Osteoblast (primary cell): ENCODE measurements at places on chromosomes 1 and 21.

DNA sequence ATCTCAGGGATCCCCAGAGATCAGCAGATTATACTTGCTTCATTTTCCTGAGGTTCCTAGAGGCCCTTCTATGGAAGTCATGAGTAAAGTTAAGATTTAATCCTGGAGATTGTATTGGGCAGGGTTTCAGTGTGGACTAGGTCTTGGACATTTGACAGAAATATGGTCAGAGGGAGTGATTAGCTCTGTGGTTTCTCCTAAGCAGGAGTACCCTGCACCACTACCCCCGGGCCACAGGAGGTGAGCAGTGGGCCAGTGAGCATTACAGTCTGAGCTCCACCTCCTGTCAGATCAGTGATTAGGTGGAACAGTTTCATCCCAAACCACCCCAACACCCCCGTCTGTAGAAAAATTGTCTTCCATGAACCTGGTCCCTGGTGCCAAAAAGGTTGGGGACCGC lies 43.2 kb downstream of the PHACTR4 start:
- H3K27ac ChIP-seq: no peak overlapping the region
- H3K36me3 ChIP-seq: peaks cover 2% of the 10 kb centered on the region
- H3K4me1 ChIP-seq: peaks cover 10% of the 10 kb centered on the region
- H3K27me3 ChIP-seq: no peaks in the 10 kb centered on the region
- no peak for DNase-seq

GRCh38 chr1:228542981-228543380 lies 55.8 kb downstream of the RNF187 start:
- no peak overlapping the region for H3K4me3 ChIP-seq
- H3K27ac ChIP-seq: no peak overlapping the region
- no peak for DNase-seq
- H3K27me3 ChIP-seq: no peaks in the 10 kb centered on the region

DNA sequence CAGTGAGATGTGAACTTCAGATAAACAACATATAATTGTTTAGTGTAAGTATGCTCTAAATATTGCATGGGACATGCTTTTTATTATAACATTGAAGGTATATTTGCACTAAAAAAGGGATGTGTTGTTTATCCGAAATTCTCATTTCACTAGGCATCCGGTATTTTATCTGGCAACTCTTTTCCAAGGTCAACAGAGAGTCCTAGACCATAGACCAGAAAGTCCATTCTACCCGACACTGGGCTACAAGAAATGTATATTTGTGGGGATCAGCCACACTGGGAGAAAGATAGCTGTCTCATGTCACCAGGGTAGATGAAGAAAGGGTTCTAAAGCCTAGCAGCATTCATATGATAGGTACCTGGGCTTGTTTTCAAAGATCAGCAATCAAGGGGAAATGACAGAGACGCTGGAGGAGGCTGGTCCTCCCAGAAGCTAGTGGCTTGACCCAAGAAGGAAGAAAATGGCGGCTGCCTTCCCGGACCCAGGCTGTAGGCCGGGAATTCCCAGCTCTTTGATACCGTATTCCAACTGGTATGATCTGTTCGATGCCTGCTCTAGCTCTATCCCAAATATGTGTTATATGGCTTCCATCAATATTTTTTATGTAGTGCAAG lies 161.1 kb upstream of the IRF2BP2 start:
- no peaks in the 10 kb centered on the region for H3K36me3 ChIP-seq
- peaks cover 18% of the 10 kb centered on the region for H3K4me1 ChIP-seq
- H3K4me3 ChIP-seq: no peak overlapping the region

GRCh38 chr1:43783671-43784205 lies 76.4 kb downstream of the ST3GAL3 start:
- no peaks in the 10 kb centered on the region for H3K27me3 ChIP-seq
- peaks cover 16% of the 10 kb centered on the region for H3K4me1 ChIP-seq
- no peaks in the 10 kb centered on the region for H3K36me3 ChIP-seq
- H3K27ac ChIP-seq: peak overlapping the region; percentile 32
- H3K4me3 ChIP-seq: no peak overlapping the region

- peaks cover 36% of the 10 kb centered on the region for H3K27me3 ChIP-seq
- H3K27ac ChIP-seq: no peak overlapping the region
- H3K4me1 ChIP-seq: no peaks in the 10 kb centered on the region
- DNase-seq: no peak
- no peak overlapping the region for H3K4me3 ChIP-seq
Measured at GRCh38 chr1:24545662-24546061, 10.2 kb upstream of the NCMAP start.
